ENCODE measurements at places on chromosomes 16 and 17.

- no peak for DNase-seq
These were observed 7.3 kb downstream of the PMFBP1 start for GRCh38 chr16:72164691-72165090.

DNA sequence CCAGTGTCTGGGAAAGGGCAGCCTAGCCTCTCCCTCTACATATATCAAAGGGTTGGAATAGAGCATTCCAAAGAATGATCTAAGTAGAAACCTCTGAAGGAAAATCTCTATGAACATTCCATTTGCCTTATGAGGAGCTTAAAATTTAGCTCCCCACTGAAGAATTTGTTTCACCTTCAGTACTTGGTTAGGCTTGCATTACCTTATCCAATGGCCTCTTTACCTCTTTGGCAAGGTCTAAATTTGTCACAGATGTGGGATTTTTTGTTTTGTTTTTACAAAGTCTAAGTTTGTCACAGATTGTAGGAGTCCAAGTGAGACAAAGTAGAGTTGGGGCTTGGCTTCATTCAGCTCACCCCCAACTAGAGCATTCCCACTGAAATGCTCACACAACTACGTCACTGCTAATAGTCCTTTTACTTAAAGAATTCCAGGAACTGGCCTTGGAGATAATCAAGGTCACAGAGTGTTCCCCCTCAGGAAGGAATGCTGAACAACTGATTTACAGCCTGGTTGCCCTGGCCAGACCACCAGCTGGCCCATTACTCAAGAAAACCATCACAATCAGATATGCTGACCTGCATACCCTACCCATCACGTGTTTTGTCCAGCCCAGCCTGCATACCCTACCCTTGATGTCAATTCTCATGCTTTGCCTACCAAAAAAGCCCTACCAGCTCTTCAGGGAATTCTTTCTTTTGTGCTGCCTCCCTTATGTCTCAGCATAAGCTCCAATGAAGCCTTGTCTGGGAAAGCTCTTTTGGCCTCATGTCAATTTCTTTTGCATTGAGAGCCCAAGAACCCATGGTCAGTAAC, 26.5 kb upstream of the PPM1D start:
- DNase-seq: no peak

DNA sequence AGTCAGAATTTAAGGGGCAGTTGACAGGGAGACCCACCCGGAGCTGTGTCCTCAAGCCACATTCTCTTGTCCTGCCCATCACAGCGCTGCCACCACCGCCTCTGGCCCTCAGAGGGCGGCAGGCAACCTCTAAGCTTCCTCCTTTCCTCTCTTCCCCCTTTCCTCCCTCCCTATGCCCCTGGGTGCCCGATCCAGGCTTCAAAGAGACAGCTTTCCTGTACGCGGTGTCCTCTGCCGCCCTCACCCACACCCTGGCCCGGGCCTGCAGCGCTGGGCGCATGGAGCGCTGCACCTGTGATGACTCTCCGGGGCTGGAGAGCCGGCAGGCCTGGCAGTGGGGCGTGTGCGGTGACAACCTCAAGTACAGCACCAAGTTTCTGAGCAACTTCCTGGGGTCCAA, 23.5 kb downstream of the WNT9B start:
- DNase-seq: no peak

DNA sequence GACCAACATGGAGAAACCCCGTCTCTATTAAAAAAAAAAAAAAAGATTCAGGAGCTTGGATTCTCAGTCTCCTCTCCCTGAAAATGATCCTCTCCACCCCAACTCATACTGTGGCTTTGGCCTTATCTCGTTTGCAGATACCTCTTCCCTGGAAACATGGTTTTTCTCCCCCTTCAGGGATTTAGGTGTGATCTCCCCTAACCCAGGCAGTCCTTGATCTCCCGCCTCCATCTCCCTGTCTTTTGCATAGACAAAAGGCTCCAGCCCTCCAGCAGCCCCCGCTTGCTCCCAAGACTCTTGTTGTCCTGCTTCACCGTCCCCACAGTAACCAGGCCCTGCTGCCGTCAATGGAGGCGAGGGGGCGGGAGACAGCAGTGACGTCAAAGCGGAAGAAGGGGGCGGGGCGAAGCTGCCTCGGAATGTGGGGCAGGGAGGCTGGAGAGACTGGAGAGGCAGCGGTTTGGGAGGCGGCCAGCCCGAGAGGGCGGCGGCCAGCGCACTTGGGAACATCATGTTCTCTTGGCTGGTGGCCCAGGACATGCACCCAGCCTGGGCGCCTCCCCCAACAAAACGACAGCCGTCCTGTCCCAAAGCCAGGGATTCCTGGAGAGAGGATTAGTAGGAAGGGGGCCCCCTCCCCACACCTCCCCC, 1.9 kb upstream of the PER1 start:
- DNase-seq: peak; percentile 96

Measured in KBM-7 (cell line).